Stimulated activated CD4-positive, alpha-beta T cell treated with anti-CD3 and anti-CD28 coated beads, TNF-alpha, amount 100 ng/mL, for 48 hours (primary cell): ENCODE measurements at places on chromosomes 4 and X.

DNA sequence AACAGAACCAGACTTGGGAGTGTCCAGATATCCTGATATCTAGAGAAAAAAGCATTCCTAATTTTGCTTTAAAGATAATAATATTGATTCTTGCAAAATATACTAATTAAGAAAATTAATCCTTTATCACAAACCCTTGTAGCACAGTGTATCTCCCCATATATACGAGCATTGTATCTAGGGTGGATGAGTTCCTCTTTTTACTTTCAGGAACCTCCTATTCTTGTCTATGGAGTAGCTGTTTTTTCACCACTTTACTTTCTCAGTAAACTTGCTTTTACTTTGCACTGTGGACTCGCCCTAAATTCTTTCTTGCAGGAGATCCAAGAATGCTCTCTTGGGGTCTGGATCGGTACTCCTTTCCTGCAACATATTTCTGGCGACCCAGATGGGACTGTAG lies 103.9 kb downstream of the GLUD2 start:
- no peak for DNase-seq

DNA sequence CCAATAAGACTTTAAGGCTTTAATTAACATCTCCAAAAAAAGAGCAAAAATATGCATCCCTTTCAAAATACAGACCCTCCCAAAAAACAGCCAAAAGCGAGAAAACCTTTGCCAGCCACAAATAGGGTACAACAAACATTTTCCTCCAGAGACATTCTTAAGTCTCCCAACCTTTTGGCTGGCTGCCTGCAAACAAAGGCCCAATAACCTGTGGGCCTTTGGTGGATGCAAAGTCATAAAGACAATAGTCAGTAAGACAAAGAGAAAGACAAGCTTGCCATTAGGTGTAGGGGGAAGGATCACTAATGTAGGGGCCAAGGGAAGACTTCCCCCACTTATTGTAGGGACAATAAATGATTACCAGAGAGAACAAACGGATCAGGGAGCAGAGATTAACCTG lies 215.5 kb upstream of the ZFP42 start:
- no peak for DNase-seq

DNA sequence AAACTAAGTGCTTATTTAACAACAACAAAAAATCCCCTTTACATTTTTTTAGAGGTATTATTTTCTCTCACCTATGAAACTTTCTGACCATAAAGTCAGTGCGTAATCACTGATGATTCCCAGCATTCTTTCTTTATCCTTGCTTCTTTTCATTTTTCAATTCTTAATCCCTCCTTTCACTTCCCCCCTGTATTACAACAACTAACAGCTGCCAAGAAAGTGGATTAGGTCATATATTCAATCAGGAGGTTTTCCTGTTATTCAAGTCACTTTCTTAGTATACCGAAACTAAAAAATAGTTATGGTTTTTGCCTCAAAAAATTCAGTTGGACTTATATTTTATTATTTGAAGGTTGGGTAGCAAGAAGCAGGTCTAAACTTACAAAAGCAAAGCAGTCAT lies 2.1 kb upstream of the STAP1 start:
- DNase-seq: no peak

GRCh38 chrX:154809939-154810665 lies 4.8 kb upstream of the MPP1 start:
- DNase-seq: no peak

GRCh38 chr4:145546175-145546915 lies 64.7 kb downstream of the SMAD1 start:
- no peak for DNase-seq

DNA sequence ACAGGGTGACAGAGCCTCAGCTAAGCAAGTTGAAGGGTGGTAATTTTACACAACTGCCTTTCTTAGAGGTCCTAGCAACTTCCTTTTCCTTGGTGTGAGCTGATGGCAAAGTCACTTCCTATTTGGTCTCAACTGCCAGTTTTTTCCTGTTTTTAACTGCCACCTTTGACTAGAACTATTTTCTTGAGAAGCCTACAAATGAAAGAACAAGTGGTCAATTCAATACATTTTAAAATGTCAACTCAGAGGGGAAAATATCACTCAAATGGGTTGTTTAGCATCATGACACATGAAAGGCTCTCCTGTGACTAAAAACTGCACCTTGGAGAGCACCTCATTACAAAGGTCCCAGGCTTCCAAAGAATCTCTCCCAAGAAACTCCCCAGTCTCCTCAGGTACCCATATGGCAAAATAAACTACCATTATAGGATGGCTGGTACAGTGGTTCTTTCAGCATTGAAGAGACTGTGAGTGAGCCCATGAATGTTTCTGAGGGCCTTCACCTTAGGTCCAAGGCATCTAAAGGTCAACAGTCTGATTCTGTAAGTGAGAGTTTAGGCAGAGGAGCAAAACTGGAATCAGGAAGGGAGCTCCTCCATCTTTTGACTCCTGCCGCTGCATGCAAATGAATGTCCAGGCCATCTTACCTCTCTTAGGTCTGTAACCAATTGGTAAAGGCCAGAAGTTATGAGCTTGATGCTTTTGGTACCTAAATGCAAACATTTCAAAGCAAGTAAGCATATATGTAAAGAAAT lies 5.5 kb upstream of the STK26 start:
- no peak for DNase-seq

DNA sequence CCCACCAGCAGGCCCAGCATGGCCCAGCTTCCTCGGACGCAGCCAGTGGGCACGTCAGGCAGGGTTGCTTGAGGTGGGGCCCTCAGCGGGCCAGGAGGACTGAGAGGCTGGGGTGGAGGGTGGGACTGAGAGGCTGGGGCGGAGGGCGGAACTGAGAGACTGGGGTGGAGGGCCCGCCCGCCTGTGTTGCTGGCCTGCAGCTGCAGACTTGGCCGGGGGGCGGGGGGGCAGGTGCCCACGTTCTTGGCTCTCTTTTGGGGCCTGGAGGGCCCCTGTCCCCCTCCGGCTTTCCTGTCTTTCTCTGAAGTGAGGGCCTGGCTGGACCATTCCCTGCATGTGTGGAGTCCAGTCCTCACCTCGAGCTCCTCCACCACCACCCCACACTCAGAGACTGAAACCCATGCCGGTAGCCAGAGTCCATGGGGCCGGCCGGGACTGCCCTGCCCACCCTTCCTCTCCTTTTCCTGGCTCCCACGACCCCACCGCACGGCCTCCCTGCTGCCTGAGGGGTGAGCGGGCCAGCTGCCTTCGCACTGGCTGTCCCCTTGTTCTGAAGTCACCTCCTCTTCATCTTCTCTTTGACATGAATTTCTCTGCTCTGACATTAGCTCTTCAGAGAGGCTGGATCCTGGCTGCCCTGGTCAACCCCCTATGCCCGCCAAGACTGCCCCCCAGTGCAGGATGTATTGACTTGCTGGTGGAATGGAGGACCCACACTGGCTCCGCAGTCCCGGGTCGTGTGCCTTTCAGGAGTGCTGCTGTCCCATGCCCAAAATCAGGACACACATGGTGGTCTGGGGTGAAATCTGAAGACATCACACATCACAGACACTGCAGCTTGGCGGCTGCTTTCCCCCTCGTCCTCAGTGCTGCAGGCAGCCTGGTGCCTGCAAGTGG lies 10.1 kb upstream of the NKX1-1 start:
- DNase-seq: no peak

DNA sequence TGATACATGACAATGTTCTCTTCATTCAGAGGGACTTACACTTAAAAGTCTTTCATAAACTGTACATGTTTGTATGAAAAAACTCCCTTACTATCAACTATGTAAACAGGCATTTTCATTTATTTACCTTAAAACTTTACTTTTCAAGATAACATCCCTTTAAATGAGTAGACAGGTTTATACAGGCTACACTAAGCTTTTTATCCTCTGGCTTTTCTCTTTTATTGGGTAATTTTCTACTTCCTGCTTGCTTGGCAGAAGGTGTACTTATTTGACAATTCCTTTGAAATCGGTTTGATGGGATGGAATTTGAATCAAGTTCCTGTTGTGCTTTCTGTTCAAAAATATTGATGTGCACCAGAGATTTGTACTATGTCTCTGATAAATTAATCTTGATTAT lies 81.4 kb downstream of the PTPN13 start:
- DNase-seq: no peak

GRCh38 chrX:101051153-101051548 lies 760 bp downstream of the TRMT2B start:
- DNase-seq: no peak

DNA sequence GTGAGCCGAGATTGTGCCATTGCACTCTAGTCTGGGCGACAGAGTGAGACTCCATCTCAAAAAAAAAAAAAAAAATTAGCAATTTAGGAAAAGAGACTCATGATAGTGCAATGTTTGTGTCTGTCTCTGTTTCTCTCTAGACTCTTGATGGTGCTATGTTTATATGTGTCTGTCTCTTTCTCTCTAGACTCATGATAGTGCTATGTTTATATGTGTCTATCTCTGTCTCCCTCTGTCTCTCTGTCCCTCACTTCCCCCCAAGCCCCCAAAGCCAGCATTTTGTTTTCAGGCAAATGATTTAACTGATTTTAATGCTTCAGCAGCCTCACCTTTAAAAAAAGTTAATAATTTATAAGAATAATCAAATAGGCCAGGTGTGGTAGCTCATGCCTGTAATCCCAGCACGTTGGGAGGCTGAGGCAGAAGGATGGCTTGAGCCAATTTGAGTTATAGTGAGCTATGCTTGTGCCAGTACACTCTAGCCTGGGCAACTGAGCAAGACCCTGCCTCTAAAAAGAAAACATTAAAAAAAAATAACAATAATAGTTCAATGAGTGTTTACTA lies 6.9 kb downstream of the MOB1B start:
- no peak for DNase-seq

GRCh38 chr4:140095694-140096482 lies 58.1 kb downstream of the MAML3 start:
- DNase-seq: peak; percentile 69

- no peak for DNase-seq
Observed at GRCh38 chr4:52059372-52059771, 8.3 kb downstream of the SPATA18 start.

DNA sequence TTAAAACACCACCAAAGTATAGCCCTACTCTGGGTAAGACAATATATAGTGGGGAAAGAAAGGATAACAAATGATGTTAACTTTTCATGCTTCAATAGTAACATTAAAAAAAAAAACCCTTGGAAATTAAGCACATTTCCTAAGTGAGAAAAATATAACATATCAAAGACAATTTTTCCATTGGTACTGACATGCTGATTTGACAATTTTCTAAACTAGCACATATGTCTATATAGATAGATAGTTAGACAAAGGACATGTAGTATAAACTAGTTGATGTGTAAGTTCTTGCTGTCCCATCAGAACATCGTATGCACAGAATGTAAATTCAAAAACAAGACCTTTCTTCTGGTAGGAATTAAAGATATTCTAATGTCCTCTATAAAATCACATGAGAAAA lies 47.2 kb upstream of the ETNPPL start:
- DNase-seq: no peak

GRCh38 chr4:77629885-77630284 lies 24.3 kb downstream of the CXCL13 start:
- DNase-seq: no peak

GRCh38 chrX:129125122-129125914 lies 398.0 kb downstream of the SMARCA1 start:
- no peak for DNase-seq

DNA sequence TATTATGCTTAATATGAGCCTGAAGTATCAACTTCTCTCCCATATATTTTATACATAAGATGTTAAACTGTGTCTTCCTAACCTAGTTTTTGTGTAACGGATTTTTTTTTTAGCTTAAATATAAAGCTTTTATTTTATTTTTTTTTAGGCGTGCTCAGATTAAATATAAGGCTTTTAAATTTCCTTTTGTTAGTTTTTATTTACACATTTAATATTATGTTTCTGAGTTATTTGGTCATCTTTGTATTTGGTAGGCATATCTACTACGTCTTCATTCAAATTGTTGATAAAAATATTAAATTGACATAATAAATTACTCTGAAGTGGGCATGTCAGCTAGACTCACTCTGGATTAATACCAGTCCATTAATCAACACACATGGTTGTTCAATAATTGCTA lies 4.2 kb downstream of the SLAIN2 start:
- DNase-seq: no peak
